ENCODE measurements at places on chromosomes 5 and 9.

GRCh38 chr5:10648806-10649665, 85.2 kb downstream of the ANKRD33B start:
- no peak for DNase-seq

GRCh38 chr9:859251-859650, 17.8 kb downstream of the DMRT1 start:
- DNase-seq = no peak

DNA sequence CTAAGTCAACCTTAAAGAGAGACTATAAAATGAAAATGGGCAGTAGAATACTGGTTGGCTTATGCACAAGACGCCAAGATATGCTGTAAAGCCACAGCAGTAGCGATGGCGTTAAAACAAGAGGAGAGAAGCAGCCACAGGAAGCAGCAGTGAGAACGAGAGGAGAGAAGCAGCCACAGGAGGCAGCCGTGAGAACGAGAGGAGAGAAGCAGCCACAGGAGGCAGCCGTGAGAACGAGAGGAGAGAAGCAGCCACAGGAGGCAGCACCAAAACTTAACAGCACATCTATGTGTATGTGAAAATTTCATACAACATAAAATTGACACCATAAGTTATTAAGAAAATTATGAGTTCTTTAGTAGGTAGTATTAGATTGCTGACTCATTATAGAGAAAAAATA, 2318.6 kb upstream of the ACO1 start:
- no peak for DNase-seq

DNA sequence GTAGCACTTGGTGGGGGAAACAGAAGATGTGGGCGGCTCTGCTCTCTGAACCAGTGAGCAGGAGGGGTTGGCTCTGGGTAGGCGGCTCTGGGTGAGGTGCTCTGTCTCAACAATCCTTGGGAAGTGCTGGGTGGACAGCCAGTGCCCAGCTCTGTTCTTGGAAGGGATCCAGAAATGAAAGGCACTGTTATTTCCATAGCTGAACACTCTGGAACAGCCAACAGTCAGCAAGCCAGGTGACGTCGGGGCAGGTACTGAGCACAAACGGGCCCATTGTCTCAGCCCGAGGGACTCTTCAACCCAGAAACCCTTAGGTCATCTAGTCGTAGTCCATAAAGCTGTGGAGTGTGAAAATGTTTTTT, 36.3 kb downstream of the OLFM1 start:
- DNase-seq = no peak

DNA sequence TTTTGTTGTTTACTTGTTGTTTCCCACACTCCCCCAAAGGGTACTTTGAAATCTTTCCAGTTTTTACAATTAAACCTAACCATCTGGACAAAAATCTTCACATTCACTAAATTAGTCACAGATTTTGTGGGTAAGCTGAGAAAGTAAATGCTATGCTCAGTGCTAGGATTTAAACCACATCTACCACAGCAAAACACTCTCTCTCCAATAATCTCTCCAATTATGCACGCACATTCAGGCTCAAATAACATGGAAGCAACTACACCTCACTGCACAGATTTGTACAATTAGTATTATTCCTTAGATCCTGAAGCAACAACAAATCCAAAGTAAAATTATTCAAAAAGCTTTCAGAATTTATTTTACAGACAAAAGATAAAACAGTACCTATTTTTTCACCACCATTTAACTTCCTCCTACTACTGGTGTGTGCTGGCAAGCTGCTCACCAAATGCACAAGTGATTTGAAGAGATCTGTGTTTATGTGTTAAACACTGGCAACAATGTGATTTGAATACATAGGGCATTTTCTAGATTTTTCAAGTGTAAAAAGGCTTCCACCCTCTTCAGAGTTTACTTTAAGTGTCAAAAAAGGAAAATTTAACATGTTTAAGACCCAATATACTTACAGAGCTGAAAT, 16.6 kb downstream of the ZNF608 start:
- DNase-seq = no peak
